ENCODE measurements at places on chromosomes 6 and 20.

- DNase-seq = no peak
Measured at GRCh38 chr20:56409521-56409920, 2.5 kb upstream of the CASS4 start.

DNA sequence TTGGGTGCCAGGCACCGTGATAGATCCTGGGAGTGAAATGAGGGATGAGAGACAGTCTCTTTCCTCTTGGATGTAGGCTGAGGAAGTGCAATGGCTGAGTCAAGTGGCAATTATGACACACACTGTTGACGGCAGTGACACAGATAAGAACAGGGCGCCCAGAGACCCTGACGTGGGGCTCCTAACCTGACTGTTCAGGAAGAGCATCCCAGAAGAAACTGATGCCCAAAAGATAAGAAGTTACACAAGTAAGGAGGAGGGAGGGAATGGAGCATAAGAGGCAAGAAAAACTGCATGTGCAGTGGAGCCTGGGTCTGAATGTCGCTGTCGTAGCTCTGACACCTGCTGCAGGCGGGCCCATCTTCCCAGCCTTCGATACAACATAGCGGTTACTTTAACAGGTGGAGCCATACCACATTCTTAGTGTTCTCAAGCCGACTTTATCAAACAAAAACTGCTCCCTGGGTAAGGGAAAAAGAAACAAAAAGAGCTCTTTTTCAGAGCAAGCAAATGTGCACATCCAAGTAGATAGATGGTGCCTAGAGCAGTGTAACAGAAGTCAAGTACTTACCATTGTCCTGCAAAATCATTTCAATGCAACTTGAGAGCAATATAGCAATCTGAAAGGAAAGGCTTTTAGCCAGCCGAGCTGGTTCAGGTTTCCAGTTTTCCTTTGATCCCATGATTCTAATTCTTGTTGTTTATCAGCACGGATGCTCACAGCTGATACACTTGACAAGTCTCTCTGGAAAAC is 463.9 kb upstream of the JARID2 start:
- DNase-seq = no peak

- no peak for DNase-seq
Measured at GRCh38 chr20:58402827-58403226, 13.8 kb downstream of the VAPB start.

- DNase-seq = no peak
Measured at GRCh38 chr6:16765235-16765634, 4.0 kb upstream of the ATXN1 start.

- no peak for DNase-seq
Measured at GRCh38 chr6:20234136-20234535, 21.9 kb upstream of the MBOAT1 start.

DNA sequence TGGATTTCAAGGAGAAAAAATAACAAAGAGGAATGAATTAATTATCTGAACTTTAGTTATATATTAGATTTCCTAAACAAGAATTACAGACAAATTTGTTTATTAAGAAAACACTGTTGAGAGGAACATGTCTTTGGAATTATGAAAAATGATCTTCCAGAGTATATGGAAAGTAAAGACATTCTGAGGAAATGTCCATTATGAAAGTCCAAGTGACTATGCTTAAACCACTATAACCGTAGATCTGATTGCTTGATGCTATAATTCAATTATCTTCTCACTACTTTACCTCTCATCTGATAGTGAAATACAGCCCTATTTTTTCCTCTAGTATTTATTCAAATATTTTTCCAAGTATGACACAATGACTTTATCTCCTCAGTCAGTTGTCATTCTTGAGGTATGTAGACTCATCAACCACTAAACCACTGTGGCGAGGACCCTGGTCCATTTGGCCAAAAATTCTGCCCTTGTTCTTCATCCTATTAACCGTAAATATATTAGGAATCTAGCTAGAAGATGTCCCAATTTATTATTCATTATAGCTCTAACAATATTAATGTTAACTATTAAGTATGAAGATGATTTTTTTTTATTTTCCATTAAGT is 37.3 kb upstream of the AHI1 start:
- no peak for DNase-seq

- DNase-seq = no peak
Measured at GRCh38 chr20:47762699-47763268, 22.5 kb downstream of the SULF2 start.

- DNase-seq = no peak
Measured at GRCh38 chr20:41570557-41570956, 47.6 kb downstream of the CHD6 start.

- DNase-seq = no peak
Measured at GRCh38 chr6:18432180-18432579, 45.0 kb downstream of the RNF144B start.

DNA sequence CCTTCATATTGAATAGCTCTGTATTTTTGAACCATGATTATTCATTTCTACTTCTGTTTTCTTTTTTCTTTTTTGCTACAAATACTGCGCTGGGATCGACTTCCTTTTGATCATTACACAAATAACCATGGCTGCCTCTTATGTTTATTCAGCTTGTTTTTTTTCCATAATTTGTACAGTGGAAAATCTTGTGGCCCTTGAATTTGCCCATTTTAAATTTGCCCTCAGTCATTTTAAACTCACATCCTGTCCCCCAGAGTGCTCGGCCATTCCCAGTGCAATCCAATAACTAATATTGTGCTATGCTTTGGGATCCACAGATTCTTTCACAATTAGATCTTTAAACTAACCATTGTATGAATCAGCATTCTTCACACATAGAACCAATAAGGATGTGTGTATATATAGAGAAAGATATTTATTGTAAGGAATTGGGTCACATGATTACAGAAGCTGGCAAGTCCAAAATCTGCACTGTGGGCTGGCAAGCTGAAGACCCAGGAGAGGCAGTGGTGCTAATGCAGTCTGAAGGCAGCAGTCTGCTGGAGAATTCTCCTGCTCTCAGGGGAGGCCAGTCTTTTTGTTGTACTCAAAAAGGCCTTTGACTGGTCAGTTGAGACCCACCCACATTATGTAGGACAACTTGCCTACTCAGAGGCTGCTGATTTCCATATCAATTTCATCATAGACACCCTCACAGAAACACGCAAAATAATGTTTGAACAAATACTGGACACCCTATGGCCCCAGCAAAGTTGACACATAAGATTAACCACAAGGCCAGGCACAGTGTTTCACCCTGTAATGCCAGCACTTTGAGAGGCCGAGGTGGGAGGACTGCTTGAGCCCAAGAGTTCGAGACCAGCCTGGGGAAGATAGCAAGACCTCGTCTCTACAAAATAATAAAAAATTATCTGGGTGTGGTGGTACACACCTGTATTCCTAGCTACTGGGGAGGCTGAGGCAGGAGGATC is 147.1 kb downstream of the MTHFD1L start:
- no peak for DNase-seq

DNA sequence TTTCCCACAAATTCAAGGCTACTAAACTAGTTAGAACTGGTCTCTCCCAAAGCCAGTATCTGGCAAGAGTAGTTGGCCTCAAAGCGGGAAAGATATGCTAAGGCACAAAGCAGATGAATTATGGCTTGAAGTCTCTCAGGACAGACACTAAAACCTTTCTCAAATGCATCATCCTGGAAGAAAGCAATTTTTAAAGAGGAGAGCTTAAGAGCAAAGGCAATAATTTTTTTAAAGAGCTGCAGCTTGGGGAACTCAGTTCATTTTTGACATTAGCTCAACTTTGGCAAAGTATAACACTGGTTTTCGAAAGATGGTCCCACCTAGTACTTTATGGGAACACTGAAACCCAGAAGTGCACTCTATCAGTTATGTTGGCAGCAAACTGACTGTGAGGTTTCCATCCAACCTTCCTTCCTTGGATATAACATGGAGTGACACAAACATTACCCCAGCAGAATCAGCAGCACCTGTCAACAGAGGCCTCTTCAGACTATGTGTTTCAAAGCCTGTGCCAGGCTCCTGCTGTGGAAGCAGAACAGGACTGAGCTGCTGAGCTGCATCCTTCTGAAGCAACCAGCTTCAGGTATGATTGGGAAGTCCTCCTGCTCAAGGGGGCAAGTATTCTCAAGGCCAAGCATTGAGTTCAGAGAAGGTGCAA is 852.3 kb upstream of the HS3ST5 start:
- DNase-seq = no peak

DNA sequence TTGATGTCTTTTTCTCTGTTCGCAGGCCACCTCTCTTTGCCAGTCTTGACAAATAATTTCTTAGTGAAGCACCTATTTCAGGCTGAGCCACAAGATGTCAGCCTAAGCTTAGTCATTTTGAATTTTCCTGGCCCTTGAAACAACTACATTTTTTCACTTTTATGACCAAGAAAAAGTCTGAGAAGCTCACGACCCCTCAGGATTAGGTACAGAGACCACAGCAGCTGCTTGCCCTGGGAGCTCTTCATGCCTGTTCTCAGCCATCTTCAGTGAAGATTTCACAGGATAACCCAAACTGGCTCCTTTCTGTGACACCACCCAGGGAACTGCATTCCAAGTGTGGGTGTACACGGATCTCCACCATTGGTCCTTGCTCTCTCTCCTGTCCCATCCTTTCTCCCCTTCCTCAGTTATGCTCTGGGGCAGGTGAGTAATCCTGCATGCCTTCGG is 38.4 kb upstream of the SPTLC3 start:
- DNase-seq = no peak

DNA sequence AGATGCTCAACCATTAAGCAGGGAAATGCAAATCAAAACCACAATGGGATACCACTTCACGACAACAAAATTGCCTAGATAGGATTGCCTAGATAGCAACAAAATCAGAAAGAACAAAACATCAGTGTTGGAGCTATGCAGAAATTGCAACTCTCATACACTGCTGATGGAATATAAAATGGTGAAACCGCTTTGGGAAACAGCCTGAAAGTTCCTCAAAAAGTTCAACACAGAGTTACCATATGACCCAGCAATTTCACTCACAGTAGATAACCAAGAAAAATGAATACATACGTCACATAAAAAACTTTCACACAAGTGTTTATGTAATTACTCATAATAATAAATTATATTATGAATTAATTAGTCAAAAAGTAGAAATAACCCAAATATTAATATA is 78.3 kb downstream of the MAFB start:
- DNase-seq = no peak

- DNase-seq = no peak
Measured at GRCh38 chr6:94955156-94955555, 622.2 kb upstream of the MANEA start.

DNA sequence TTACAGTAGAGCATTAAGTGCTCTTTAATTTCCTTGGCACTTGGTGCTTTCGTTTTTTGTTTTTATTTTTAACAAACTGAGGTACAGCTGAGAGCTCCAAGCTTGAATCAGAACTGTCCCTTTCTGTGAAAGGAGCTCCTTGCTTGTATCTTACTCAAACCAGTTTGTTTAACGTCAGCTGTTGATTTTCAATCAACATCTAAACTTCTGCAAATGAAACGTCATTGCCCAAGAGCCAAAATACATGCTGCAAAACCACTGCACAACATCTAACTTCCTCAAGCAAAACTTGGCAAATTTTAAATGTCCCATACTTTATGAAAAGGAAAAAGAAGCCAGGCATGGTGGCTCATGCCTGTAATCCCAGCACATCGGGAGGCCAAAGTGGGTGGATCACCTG is 15.2 kb downstream of the VNN2 start:
- no peak for DNase-seq

DNA sequence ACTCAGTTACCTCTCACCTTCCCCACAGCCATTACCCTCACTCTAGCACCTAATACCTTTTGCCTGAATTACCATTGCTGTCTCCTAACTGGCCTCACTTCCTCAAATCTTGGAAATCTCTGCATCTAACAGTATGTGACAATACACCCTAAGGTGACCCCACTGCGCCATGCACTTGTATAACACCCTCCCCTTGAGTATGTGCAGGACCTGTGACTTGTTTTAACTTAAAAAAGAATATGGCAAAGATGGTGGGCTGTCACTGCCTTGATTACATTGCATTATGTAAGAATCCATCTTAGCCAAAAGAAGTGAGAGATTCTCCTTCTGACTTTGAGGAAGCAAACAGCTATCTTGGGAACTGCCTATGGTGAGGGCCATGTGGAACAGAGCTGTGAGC is 29.9 kb upstream of the PKHD1 start:
- DNase-seq = no peak

- no peak for DNase-seq
Measured at GRCh38 chr6:15331143-15331542, 85.3 kb downstream of the JARID2 start.

DNA sequence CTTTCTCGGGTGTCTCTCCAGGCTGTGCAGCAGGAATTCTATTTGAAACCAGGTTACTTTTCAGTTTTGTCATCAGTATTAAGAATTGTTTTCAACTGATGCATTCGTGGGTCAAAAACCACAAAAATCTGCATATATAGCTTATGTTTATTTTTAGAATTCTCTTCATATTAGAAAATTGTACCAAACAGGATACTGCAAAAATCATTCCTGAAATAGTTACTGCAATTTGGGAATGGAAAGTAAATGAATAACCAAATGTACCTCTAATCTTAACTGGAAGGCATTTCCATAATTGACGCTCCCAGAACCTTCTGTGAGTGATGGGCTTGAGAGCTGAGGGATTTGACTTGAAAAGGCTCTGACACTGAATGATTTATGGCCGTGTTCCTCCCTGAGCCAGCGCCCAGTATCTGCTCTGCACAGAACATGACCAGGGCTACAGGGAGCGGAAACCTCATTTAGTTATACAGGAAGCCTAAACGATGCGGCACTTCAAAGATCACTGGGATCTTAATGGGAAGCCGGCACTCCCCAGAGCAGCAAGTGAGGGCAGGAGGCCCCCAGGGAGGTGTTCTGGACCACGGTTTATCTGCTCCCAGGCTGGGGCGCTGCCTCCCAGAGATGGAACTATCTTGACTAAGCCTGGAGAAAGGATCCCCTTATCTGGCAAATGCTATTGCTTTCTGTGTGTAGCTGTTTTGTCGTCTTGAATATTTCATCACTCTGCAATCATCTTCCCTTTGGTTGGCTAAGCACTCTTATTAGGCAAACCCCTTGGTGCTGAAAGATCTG is 446.0 kb downstream of the QKI start:
- DNase-seq = no peak

DNA sequence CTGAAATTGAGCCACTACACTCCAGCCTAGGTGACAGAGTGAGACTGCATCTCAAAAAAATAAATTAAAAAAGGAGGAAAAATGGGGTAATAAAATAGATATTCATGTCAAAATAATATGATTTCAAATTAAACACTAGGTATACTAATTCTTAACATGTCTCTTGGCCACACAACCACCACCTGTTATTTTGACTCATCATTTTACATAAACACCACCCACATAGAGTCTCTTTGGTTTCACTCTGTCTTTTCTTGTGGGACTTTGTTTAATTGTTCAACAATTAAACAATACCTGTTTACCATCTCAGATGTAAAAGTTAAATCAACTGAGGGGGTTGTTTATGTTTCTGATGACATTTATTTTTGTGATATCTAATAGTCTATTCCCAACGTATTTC is 476.8 kb upstream of the ADGRB3 start:
- no peak for DNase-seq
